ENCODE measurements at places on chromosomes 2 and 18.

- DNase-seq: no peak
Measured at GRCh38 chr18:427005-427404, 73.5 kb downstream of the COLEC12 start.

GRCh38 chr2:15943378-15944280 is 3.3 kb downstream of the MYCN start:
- DNase-seq: peak; percentile 85

GRCh38 chr2:152176113-152176714 is 651 bp upstream of the STAM2 start:
- DNase-seq: no peak

GRCh38 chr2:54122939-54123338 is 7.5 kb downstream of the ACYP2 start:
- no peak for DNase-seq

- DNase-seq: no peak
Measured at GRCh38 chr2:205347899-205348298, 334.4 kb upstream of the NRP2 start.

DNA sequence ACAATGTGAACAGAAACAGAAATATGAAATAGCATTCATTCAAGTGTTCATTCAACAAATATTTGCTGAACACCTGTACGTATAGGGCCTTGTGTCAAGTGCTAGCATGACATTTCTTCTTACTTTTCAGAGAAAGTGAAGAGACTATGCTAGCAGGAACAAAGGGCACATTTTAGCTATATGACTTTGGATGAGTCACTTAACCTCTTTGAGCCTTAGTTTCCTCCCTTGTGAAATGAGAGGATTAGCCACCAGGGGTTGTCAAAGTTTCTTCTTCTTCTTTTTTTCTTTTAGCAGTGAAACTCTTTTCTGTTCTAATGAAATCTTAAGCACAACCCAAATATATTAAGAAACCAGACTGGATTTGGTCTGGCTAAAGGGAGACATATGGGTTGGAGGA is 53.1 kb downstream of the FIGN start:
- no peak for DNase-seq

GRCh38 chr2:8405334-8405733 is 276.5 kb upstream of the ID2 start:
- DNase-seq: no peak

DNA sequence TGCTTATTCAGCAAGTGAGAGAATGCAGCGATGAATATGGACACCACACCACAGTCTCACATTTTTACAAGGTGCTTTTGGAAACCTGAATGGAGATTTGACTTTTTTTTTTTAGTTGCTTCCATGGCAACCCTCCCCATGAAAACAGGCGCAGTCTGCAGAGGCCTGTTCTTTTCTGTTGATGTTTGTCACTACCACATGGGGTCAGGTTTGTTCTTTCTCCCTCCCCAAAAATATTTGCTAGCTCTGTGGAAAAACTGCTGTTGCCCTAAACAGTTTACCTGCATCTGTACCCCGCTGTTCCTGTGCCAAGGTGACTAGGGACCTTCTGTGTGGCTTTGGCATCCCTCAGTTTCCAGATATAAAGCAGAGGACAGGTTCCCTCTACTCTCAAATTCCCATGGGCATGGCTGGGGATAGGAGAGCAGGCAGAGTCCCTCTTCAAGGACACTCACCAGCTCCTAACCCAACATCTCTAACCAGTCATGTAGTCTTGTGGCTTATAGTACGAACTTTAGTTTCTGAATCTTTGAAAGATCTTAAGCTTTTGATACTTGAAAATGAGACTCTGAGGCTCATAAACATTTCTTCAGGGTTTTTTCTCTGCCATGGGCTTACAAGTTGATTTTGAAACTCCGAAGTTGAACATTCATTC is 14.7 kb upstream of the MAPRE2 start:
- peak; percentile 57 for DNase-seq

DNA sequence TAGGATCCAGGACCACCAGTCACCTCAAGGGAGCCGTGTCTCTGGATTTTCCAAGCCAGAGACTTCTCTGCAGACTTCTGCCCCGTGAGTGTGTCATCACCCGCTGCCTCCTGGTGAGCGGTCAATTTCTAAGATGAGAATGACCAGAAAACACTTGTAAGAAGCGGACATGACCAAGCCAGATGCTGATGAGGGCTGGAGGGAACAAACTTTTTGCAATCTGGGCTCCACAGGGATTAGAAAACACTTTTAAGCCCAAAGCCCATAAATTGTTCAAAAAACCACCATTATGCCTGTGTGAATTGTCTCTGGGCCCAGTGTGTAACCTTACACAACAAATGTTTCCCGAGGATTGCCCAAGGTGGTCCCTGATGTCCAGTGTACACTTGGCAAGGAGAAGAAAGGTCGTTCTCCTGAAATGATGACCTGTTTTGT is 5.3 kb upstream of the NPPC start:
- no peak for DNase-seq

DNA sequence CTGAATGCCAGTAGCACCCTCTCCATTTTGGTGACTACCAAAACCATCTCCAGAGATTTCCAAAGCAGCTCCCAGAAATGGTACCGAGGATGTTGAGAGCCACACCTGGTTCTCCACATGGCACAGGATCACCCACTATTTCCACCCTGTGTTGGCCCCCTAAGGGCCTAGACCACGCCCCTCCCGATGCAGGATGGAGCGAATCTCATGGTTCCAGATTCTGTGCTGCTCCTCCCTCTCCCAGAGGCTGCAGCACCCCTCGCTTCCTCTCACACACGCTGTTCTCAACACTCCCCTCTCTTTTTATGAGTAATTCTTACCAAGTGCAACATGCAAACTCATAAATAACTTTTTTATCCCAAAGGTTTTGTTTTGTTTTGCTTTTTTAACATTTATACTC is 571.5 kb downstream of the STK39 start:
- DNase-seq: no peak

DNA sequence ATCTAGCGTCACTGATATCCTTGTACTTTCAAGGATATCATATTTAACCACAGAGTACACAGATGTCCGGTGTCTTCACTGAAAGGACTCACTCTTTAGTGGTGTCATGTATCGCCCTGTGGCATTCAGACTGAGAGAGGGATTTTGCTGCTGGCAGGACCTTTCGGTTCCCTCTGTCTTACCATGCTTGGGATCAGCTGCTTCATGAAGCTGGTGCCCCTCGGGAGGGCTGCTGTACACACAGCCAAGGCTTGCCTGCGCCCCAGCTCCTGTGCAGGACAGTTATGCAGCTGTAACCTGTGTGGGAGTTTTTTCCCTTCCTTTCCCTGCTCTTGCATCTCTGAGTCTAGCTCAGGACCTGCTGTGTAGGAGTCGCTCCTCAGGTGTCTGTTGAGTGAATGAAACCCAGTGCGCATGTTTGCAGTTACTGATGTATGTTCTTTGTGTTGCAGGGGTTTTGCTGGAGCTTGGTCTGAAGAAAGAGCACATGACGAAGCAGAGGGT is 64.4 kb downstream of the GREB1 start:
- peak; percentile 18 for DNase-seq

GRCh38 chr2:30803281-30803680 is 4.0 kb downstream of the CAPN13 start:
- no peak for DNase-seq

GRCh38 chr2:231177156-231178025 is 21.0 kb upstream of the ARMC9 start:
- no peak for DNase-seq

GRCh38 chr2:195672674-195673073 is 15.6 kb downstream of the SLC39A10 start:
- DNase-seq: peak; percentile 21

GRCh38 chr18:67134911-67135310 is 381.6 kb downstream of the DSEL start:
- DNase-seq: no peak

DNA sequence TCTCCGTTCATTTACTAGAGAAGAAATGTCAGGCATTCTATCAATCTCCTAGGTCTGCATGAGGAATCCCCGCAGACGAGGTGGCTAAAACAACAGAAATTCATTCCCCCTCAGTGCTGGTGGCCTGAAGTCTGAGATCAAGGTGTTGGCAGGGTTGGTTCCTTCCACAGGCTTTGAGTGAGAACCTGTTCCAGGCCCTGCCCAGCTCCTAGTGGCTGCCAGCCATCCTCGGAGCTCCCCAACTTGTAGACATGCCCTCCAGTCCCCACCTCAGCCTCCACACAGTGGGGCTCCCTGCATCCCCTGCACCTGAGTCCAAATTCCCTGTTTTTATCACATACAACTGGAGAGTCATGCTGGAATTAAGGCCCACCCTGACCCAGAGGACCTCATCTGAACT is 145.3 kb upstream of the ALKAL2 start:
- no peak for DNase-seq

- DNase-seq: no peak
Measured at GRCh38 chr2:42585779-42586178, 17.3 kb downstream of the MTA3 start.

DNA sequence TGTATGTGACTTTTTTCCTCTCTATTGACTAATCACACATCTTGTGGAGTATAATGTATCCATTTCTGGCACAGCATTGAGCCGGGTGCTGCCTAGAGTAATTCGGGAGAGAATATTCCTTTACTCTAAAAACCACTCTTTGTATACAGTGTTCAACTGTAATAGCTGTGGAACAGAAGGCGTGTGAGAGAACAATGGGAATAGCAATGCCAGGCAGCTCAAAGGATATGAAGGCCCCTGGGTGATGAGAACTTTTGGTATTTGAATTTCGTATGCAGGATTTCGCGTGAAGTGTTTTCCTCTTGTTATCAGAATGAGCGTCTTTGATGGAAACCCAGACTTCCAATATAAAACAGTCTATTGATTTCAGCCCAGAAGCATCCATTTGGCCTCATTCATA is 84.6 kb upstream of the MAP3K20 start:
- no peak for DNase-seq

GRCh38 chr18:23113576-23113975 is 21.7 kb upstream of the CABLES1 start:
- DNase-seq: no peak

GRCh38 chr2:12881952-12882351 is 165.2 kb downstream of the TRIB2 start:
- DNase-seq: peak; percentile 16

GRCh38 chr2:76599732-76600368 is 889.1 kb upstream of the GCFC2 start:
- peak; percentile 89 for DNase-seq

DNA sequence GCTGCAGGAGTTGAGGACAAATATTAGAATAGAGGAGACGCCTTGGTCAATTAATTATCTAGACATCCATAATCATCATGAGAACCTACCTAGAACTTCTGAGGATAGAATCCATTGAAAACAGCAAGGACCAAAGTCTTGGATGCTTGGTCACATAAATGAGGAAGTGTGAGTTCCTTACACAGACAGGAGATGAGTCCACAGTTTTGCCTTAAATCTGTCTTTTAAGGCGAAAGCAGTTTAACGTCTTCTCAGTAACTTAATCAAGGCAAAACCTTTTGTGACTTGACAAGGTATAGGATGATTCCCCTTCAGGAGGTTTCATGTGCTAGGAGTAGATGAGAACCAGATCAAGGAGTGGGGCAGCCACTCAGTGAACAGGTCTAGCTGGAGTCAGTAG is 1783.2 kb upstream of the CELF4 start:
- DNase-seq: peak; percentile 35

GRCh38 chr2:17317439-17317976 is 200.7 kb downstream of the RAD51AP2 start:
- peak; percentile 44 for DNase-seq

DNA sequence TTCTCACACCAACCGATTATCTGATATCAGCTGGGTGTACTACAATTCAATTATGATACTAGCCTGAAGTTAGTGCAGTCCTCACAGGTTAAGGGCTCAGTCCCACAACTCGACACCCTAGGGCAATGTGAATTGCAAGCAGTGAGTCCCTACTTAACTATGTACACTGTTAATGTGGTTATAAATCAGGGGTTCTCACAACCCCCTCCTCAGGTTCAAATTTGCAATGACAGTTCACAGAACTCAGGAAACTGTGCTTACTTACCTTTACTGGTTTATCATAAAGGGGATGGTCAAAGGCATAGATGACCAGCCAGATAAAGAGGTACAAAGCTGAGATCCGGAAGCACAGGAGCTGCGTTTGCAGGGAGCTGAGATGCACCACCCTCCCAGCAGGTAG is 1379.1 kb upstream of the CDH2 start:
- no peak for DNase-seq

DNA sequence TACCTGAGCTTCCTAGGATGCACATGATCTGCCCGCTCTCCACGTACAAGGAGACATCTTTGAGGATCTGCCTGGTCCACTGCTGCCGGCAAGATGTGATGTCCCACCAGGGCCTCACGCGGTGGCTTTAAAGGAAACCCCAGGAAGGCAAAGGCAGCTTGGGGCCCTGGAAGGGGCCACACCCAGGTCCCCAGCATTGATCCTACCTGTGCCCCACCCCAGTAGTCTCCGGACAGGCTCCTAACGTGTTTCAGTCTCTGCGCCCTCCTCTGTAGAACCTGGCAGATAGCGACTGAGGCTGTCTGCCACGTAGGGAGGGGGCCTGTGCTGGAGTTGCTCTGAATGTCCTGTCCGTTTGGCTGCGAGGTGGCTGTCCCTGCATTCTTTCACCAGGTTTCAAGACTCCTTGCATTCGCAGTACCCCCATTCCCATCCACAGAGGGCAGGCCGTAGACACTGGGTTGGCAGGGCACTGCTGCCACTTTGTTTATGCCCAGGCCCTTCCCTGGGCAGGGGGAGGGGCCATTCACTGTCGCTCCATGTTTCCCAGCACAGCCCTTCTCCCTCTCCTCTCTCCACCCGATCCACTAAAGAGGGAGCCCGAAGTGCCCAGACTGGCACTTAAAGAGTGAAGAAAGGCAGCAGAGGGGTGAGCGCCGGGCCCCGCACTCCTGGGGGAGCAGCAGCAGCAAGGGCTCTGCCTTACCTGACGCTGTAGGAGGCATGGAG is 644 bp downstream of the ABCG5 start:
- DNase-seq: no peak

DNA sequence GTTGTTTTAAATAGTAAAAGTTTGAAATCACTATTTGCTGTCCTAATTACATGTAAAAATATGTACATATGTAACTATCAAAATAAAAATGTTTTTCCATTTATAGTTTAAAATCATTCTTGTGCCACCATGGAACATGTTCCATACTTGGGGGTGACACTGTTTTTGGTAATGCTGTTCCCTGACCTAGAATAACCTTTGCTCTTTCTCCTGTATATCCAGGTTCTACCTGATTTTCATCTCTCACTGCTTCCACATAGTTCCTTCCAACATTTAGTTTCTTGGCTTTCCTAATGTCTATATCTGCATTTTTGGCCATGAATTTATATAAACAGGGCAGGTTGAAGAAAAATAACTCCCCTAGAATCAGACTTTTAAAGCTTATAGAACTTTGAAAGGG is 2.5 kb downstream of the SPOPL start:
- DNase-seq: no peak

DNA sequence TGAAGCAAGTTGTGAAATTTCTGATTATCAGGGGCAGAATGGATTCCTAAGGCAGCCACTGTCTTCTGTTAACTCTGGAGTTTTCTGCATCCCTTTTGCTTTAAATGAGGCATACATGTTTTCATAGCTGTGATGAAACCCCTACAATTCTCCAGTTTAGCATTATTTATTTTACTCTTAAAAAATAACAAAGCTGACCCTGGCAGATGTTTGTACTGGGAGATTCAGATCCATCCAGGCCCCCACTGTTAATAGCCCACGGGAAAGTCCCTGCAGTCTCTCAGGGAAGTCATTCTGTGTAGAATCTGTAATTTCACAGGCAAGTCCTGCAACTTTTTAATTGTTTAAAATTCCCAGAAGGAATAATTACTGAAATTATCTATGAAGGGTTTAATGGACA is 353 bp upstream of the SULT1C4 start:
- DNase-seq: no peak

- no peak for DNase-seq
Measured at GRCh38 chr2:134275058-134275862, 21.4 kb downstream of the MGAT5 start.
